ENCODE measurements at places on chromosomes 7 and 10. TPM values are rescaled to one million over a fixed set of nuclear protein-coding genes. Genes with fewer than 3 reads are reported as not detected.

SLC18A3 gene
- not detected for total RNA-seq

LBX1 gene
- total RNA-seq = not detected

ACTA2 gene
- total RNA-seq = 1.3 TPM

PAX4 gene
- total RNA-seq = not detected

HELLS gene
- 8.4 TPM for total RNA-seq

ZNF853 gene
- total RNA-seq = 4.0 TPM

PTPRZ1 gene
- not detected for total RNA-seq

HGF gene
- not detected for total RNA-seq

FAM24B gene
- total RNA-seq = 13.1 TPM

SORCS1 gene
- not detected for total RNA-seq

TEX47 gene
- total RNA-seq = not detected

CRYGN gene
- 0.61 TPM for total RNA-seq

PPP1R17 gene
- total RNA-seq = not detected

ADCYAP1R1 gene
- total RNA-seq = not detected

KCTD7 gene
- total RNA-seq = 37.9 TPM

PIP gene
- total RNA-seq = not detected

CADPS2 gene
- total RNA-seq = not detected

NPFFR1 gene
- 0.05 TPM for total RNA-seq

RBP3 gene
- not detected for total RNA-seq

VAX1 gene
- total RNA-seq = not detected

HOXA1 gene
- total RNA-seq = 1.1 TPM

OPN4 gene
- not detected for total RNA-seq

XRCC2 gene
- 0.56 TPM for total RNA-seq

ADAMTS14 gene
- total RNA-seq = not detected

SLC26A4 gene
- 0.27 TPM for total RNA-seq

DNMBP gene
- total RNA-seq = 5.0 TPM

PALD1 gene
- 0.08 TPM for total RNA-seq

CABCOCO1 gene
- total RNA-seq = not detected

TLX1 gene
- total RNA-seq = not detected

PON1 gene
- not detected for total RNA-seq

NPY4R2 gene
- not detected for total RNA-seq
